ENCODE measurements at places on chromosomes 1 and 21.

GRCh38 chr1:239739919-239740318 is 351.8 kb upstream of the FMN2 start:
- no peak for DNase-seq

DNA sequence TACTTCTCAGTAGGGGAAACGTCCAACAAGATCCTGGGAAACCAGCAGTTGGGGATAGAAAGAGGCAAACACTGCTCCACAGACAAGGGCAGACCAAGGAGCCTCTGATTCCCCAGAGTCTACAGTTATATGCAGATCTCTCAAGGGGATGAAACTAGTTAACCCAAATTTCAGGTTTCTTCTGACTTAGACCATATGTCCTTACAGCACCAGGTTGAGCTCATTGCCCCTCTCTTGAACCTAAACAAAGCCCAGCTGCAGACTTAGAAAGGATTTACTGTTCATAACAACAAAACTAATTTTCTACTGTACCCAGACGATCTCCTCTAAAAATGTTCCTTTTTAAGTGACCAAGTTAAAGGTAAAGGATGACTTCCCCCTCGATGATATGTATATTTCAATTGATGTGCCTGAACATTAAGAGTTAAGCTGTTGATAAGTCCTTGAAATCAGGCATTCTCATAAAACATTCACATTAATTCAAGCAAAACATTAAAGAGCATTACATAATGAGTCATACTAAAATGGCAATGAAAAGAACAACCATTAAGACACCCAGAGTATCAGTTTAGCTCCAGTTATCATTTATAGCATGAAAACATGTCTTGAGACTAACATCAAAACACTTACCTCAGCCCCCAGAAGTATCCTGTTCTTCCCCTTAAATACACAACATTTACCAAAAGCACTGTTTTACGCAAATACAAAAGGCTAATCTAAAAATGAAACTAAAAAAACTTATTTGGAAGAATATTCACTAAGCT is 24.1 kb downstream of the SMYD3 start:
- no peak for DNase-seq

DNA sequence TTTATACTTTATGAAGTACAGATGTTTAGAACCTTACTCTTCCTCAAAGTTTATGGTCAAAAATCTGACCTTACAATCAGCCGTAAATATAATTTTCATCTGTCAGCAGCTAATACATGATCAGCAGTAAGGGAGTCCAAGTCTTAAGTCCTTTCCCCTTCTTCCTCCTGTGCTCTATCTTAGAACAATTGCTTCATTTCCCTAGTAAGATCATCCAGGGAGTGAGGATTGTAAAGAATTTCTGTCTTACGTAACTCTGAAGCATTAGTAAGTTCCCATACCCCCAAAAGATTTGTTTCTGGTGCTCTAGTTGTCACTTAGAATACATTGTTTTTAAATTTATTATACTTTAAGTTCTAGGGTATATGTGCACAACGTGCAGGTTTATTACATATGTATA is 2.1 kb downstream of the SETDB1 start:
- DNase-seq = no peak

- peak; percentile 61 for DNase-seq
Measured at GRCh38 chr1:21659099-21659923, 9.8 kb downstream of the RAP1GAP start.

- DNase-seq = no peak
Measured at GRCh38 chr1:72670902-72671301, 388.6 kb upstream of the NEGR1 start.
